Iris pigment epithelial cell (primary cell): ENCODE measurements at places on chromosomes 11 and 22.

DNA sequence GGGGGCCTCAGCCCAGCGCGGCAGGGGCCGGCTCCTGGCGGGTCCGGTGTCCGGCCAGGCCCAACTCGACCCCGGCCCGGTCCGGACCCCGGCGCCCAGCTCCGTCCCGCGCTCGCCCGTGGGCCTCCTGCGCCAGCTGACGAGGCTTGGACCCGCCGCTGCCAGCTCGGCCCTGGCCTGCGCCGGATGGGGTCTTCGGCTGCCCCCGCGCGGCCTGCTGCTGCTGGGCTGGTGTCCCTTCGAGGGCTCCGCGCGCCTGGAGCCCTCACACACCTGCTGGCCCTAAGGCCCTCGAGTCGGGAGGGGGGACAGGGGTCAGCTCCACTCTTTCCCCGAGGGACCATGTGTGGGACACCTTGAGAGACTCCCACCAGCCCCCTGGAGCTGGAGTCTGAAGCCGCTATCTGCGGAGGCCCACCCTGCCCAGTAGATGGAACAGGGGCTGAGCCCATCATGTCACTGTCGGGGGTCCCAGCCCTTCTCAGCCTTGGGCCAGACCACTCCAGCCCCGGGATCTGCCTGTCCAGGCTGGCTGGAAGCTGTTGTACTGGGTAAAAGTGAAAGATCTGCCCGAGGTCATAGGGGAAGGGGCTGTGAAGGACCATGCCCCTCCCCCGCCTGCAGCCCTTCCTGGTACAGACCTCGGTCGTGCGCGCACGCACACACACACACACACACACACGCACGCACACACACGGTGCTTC is 768 bp upstream of the CDKN1C start:
- DNase-seq: peak; percentile 22

DNA sequence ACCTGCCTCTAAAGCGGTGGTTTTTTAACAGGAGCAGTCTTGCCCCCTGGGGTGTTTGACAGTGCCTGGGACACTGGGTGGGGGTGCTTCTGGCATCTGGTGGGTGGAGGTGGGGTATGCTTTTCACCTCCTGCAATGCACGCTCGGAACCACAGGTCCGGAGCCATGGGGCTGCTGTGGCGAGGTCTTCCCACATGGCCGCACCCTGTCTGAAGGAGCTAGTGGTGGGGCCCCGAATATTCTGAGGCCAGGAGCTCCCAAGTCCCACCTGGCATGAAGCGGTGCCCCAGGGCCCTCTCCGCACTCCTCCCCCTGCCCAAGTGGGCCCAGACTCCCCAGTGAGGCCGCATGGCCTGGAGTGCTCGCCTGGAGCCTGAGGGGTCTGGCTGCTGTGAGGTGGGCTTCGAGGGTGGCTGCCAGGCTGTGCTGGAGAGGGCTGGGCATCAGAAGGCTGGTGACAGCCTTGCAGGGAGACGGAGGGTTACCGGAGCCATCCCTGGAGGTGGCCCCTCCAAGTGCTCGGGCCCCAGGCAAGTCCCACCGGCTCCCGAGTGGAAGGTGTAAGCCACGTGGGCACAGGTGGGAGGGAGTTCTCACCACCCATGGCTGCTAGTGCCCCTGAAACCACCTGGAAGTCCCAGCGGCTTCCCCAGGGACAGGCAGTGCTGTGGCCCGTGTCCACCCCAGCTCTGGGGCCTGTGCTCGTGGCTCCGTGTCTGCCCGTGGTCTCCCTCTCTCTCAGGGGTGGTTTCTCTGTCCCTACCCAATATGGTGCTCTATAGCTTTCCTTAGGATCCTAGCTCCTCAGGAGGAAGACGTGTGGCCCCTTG is 15.1 kb downstream of the TBX1 start:
- DNase-seq: no peak

DNA sequence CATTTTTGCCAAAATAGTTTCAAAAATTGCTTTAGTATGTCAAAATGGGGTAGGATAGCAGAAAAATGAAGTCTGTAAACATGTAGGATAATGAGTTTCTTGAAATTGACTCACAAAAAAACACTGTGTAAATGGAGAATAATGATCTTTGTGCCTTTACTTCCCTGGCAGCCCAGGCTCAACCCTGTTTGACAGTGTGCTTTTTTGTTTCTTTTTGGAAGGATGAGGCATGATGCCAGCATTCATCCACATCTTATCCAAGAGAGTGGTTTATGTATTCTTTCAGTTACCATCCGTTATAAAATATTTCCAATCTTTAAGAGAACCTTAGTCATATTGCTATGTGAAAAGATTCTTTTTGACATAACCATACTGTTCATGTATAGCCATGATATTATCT is 70.6 kb downstream of the ARHGAP42 start:
- DNase-seq: no peak

DNA sequence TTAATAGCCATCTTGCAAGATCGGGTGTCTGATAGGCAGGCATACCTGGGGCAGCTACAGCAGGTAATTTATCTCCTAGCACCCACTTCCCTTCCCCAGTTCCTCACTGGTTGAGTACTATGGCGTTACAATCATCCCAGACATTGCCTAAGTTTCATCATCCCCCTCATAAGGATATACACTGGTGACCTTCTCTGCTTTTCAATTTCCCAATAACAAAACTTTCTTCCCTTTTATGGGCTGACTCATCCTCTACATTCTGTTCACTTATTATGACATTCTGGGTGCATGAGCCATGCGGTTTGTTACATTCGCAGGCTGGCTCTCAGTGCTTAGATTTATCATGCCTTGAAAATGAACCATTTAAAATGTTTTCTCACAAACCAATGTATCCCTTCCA is 5.0 kb upstream of the MRPL11 start:
- DNase-seq: peak; percentile 88

DNA sequence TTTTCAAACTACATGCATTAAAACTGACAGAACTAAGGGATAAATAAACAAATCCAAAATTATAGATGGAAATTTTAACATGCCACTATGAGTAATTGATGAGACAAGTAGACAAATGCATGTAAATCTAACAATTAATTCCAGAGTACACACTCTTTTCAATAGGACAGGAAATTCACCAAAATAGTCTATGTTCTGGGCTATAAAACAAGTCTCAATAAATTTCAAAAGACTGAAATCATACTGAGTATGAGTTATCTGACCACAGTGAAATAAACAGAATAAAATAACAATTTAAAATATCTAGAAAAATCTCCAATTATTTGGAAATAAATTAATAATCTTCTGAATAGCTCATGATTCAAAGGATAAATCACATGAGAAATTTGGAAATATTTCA is 38.5 kb upstream of the ME3 start:
- DNase-seq: no peak

GRCh38 chr22:44099696-44100095 is 75.6 kb downstream of the PARVB start:
- no peak for DNase-seq

- peak; percentile 55 for DNase-seq
Observed at GRCh38 chr22:40396882-40397281, 26.5 kb downstream of the SGSM3 start.

DNA sequence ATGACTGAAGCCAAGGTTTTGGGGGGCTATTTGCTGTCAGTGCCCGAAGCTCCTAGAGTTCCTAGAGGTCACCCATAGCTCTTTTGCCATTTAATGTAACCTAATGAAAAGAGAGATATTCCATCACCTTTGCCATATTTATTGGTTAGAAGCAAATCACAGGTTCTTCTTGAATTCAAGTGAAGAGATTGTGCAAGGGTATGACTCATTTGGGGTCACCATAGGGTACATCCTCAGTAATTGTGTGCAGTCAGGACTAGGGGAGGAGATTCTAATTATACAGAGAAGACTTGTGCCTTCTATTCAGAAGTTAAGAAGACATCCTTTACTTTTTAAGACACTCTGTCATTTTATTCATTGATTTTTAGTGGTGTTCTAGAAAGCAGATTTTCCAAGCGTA is 6.9 kb upstream of the PRAME start:
- peak; percentile 79 for DNase-seq

DNA sequence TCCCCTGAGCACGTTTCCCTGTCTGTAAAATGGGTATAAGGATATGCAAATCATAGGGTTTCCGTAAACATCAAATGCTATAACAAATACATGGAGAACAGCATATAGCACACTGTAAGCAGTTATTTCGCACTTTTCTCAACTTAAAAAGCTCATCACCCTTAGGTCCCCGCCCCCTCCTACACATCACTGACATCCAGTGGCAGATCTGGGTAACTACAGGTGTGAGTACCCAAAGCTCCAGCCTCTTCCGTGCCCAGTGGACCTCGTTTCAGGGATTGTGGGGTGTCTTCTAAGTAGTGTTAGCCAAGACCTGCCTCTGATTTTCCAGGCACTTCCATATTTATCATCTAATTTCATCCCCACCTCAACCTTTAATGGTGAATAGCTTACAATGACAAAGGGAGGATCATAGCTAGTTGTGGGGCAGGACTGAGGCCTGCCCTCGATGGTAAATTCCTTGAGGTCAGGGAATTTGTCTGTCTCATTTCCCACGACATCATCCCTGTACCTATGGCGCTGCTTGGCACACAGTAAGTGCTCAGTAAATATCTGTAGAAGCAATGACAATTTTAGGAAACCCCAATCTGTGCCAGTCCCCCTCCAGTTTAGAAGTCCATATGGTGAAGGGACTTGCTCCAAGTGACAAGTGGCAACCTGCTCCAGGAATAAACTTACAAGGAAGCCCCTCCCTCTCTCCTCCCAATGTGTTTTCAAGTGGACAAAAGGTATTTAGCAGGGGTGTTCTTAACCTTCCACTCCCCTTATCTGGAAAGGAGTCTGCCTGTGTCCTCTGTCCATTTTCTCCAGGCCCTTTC is 340.5 kb downstream of the TENM4 start:
- peak; percentile 61 for DNase-seq

- DNase-seq: peak; percentile 78
Observed at GRCh38 chr11:119120639-119121007, 757 bp upstream of the HINFP start.

GRCh38 chr11:119290894-119291497 is 25.9 kb downstream of the MCAM start:
- DNase-seq: no peak

DNA sequence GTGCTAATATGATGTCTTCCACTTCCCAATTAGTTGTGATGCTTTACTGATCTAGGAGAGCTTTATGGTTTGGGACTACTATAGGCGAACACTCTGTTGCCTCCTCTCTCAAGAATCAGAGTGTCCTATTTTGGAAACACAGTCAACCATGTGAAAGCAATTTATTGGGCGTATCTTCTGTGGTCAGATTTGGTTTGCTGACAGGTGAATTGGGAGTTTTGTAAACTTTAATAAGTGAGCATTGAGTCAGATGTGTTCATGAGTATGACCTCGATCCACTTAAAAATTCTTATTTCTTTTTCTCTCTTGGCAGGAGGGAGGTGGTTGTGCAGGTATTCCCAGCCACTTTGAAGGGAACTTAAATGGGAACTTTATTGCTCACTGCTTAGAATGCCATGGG is 4.4 kb downstream of the CAT start:
- DNase-seq: no peak

DNA sequence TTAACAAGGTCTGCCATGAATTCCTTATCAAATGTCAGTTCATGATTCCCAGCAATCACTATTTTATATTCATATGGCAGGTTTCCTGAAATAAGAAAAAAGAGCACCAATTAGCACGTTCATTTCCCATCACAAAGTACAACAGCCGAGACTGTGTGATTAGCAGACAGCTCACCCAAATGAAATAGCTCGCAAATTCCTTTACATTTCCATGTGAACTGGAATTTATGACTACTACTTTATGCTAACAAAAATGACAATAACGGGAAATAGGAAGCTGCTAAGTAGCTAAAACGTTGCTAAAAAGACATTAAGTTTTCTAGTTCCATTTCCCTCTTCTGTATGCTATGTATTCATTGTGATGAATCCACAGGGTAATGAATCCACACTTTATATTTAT is 90.7 kb downstream of the MPPED2 start:
- DNase-seq: no peak

DNA sequence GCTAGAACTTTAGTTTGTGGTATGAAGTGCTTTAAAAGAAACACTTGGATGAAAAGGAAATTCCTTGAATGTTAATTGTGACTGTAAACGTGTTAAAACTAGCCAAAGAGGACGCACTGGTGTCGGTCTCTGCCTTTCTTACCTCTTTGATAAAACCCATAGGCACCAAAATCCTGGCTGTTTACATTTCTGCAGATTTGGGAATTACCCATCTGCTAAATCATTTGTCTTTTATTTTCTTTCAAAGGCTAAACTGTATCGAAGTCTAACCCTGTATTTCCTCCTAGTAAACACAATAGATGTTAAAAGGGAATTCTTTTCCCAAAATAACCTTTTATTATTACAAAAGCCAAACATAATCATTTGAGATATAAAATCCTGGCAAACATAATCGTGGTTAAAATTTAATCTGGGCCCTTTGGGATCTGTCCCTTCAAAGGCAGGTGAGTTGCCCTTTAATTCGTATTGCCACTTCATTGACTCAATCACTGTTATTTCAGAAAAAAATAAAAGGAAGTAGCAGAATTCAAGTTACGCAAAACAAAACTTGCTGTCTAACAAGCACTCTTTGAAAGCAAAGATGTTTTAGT is 2.4 kb downstream of the RASSF10 start:
- DNase-seq: no peak

DNA sequence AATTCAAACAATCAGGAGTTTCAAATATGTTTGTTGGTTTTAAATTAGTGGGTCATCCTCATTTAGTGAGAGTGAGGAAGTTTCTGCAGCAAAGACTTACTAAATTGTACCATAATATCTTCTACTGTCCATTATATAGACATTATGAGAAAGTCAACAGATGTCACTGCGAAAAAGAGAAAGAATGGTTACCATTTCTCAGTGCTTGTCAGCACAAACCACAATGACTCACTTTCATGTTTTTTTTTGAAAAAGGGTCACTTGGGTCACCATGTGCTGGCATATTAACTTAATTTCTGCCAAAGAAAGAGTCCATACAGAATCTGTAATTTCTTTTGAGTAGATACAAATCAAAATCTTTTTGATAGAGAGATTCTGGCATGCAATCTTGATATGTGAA is 924.6 kb upstream of the FAT3 start:
- DNase-seq: peak; percentile 30

DNA sequence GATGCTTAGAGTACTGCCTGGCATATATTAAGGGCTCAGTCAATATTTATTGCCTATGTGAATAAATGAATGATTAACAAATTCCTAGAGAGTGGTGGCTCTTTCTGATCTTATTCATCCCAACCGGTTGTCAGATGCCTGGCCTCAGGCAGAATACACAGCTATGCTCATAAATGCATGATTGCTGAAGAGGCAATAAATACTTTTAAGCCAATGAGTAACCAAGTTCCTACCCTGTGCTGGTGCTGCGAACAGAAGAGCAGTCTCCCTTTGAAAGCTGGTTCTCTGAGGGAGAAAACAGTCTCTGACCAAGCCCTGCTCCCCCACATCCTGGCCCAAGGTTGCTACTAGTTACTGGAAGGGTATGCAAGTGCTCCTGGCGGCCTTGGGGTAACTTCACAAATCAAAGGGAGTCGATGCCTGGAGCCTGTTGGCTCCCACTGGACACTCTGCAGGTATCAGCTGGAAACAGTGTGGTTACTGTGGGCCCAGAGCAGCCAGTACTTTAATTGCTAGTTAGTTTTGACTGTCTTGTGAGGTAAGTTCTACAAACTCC is 2.8 kb downstream of the USH1C start:
- no peak for DNase-seq
